ENCODE measurements at places on chromosomes 1 and 21.

DNA sequence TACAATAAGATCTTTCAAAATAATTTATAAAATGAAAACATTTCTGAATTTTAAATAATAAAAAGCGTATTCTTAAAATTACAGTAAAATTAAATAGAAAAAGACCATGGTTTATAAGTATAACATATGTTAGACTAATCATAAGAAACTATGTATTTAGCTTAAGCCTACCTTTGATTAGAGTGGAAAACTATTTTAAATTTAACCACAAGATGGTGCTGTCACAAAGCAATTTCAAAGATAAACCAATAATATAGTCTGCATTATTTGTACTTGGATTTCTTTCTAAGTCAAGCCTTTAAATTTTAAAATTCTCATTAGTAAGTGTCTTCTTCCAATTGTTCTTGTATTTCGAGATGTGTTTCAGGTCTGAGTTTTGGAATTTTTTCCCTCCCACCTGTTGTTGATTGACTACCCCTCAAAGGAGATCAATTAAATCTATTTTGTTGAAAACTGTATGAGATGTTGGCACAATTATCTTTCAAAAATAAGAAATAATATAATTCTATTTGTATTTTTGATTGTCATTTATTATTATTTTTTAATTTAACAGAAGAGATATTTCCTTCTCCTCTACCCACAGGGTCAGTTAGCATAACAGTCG is 459.8 kb downstream of the KCNT2 start:
- DNase-seq: peak; percentile 5

DNA sequence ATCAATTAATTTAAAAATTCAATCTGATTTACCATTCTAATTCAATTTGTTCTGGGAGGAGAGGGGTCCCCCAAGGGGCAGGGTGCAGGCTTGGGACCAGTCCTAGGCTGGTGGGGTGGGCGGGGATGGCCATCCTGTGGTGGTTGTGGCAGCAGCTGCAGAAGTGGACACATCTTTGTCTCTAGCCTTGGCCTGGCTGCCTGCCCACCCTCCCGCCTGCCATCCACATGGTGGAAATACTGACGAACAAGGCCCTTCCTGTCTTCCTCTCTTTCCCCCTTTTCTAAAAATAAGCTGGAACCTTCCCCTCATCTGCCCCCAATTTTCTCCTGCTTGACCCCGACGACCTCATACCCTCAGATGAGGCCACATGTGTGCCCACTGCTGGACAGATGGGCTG is 130.9 kb downstream of the FOXD2 start:
- no peak for DNase-seq

GRCh38 chr1:245603311-245603865 is 448.6 kb downstream of the KIF26B start:
- DNase-seq: no peak

DNA sequence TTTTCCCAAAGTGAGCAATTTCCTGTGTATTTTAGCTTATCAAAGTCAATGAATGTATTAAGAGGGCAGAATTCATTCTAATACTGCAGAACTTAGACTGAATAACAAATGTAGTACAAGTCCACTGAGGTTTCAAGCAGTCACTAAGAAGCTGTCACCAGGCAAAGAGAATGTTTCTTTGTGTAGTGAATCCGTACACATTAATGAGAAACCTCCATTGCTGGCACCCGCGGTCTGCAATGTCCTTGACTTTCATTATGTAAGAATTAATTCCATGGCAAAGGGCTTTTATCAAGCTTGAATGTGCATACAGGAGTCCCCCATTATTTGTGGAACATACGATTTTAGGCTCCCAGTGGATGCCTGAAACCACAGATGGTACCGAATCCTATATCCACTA is 719.5 kb upstream of the TMPRSS15 start:
- no peak for DNase-seq

DNA sequence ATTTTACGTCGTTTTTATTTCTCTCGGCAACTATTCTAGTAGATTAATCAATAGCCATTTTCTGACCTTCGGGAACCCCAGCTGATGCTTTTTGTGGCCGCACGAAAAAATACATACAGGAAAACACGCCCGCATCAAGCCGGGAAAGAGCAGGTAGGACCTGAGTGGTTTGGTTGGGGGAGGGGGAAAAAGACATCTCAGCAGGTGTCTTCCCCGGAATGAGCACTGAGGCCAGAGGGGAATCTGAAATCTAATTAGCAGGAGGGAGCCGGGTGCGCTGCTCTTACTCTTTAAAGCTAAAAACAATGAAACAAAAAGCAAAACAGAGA is 618 bp upstream of the FOXD3 start:
- no peak for DNase-seq

DNA sequence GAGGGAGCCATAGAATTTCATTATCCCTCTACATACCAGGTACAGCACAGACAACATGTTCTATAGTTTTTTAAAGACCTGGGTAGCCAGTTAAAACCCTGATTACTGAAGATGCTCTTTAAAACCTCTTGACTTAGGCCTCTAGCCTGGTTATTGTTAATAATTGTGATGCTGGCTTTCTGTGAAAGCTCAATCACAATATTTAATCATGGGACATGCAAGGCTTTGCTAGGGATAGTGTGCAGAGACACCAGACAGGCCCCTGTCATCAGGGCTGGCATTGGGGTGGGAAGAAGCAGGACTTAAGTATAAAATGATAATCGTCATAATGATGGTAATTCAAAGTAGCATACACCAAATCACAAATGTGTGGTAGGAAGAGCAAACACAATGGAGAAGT is 274.4 kb downstream of the PTBP2 start:
- DNase-seq: no peak

DNA sequence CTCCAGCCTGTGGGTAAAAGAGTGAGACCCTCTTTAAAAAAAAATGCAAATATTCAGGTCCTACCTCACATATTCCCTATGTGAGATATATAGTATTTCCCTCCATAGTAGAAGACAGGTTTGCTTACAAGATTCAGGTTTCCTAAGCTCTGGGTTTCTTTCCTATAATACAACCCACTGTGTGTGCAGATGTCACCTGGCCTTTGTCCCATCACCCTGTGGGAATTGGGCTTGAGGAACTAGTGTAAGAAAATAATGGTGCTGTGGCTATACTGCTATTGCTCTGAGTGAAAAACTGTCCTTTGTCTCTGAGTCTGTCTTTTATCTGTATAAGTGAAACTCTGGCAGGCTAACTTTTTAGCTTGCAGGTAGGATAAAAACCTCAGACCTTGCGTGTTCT is 13.0 kb downstream of the C1orf146 start:
- DNase-seq: no peak

GRCh38 chr1:235045921-235046601 is 82.6 kb downstream of the TOMM20 start:
- DNase-seq: no peak

DNA sequence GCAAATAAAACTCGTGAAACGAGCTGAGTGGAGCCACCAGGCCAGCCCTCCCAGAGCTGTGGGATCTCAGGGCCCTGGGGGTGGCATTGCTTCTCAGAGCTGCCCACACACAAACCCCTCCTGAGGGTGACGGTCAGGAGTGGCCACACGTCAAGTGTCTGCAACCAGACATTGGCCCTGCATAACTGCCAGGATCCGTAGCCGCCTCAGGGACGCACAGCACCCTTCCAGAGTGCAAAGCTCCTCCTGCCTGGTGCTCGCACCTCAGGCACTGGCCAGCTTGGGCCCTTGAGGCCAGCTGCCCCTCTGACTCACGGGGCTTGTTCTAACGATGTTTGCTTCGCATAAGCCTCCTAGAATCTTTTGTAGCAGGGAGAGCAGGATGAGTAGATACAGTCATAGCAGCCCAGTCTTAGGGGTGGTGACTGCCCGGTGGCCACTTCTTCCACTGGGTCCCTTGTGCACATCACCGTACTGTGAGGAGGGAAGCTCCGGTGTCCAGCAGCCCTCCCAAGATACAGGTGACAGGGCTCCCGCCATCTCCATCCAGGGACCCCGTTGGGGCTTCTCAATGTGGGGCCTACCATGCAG is 5.0 kb downstream of the WNT3A start:
- DNase-seq: no peak

DNA sequence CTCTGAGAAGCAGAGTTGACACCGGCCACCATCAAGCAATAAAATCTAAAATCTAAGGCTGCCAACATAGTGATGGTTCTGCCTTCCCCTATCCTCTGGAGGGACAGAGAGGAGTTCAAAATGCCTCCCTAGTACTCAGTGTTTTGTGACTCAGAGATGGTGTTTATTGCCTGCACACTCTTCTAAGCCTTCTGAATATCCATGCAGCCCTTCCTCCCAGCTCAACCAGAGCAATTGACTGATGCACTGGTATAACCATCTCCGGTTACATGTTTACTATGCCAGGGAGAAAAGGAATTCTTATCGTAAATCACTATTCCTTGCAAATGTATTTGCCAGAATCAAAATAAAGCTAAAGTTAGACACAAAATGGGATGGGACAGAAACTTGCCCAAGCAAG is 132.9 kb upstream of the RAB4A start:
- no peak for DNase-seq

DNA sequence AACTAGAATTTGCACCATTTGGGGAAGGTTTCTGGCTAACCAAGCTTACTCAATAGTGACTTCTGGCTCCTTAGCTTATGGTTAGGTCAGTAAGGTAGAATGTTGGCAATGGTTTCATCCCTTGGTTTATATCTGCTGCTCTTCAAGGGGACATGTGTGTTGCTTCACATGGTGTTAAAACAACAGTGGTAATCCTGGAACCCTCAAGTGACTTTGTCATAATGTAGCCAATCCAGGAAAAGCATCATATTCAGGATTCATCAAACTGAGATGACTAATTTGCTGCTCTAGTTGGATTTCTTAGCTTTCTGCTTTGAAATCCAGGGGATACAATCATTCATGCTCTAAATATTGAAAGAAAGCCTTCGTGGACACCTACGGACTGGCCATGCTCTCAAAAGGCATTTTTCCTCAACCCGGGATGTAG is 108.7 kb downstream of the RGL1 start:
- no peak for DNase-seq

GRCh38 chr1:178075333-178075732 is 18.6 kb upstream of the RASAL2 start:
- DNase-seq: peak; percentile 18

DNA sequence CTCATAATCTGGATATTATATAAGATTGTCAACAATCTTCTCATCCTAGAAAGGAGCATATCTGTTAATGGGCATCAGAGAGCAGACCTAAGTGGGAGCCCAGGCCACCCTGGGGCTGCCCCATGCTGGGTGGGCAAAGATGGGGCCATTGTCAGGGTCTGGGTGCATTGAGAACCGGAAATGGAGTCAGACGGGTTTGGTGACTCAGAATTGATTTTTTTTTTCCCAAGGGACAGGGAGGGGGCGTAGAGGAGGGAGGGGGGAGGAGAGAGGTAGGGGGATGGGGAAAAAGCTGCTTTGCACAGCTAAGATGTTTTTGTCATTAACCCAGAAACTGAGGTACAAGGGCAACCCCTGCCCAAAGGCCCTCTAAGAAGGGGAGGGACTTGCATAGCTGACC is 1.3 kb downstream of the ATXN7L2 start:
- no peak for DNase-seq

DNA sequence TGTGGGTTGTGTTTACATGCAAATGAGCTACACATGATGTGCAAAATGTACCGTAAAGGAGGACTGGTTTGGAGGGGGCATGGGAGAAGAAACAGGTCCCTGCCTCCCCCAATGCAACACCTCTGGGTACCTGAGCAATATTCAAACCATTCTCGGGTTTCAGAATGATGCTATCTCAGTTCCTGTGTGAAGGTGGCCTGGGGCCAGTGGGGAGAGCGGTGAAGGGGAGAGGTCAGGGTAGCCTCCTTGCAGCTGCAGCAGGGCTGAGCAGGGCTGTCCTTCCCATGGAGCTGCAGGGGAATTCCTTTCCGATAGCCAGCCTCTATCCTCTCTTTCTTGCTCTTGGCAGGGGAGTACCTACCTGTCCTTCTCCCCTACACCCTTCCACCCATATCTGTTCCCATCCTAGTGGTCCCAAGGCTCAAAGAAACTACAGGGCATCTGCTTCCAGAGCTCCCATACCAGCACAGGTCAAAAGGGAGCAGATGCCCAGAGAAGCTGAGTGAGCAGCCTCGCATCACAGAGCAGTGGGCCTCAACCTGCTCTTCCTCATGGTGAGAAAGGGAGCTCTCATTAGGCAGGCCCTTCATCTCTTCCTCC is 11.9 kb downstream of the MEF2D start:
- DNase-seq: no peak

GRCh38 chr1:89640440-89640839 is 7.5 kb downstream of the LRRC8C start:
- DNase-seq: no peak

DNA sequence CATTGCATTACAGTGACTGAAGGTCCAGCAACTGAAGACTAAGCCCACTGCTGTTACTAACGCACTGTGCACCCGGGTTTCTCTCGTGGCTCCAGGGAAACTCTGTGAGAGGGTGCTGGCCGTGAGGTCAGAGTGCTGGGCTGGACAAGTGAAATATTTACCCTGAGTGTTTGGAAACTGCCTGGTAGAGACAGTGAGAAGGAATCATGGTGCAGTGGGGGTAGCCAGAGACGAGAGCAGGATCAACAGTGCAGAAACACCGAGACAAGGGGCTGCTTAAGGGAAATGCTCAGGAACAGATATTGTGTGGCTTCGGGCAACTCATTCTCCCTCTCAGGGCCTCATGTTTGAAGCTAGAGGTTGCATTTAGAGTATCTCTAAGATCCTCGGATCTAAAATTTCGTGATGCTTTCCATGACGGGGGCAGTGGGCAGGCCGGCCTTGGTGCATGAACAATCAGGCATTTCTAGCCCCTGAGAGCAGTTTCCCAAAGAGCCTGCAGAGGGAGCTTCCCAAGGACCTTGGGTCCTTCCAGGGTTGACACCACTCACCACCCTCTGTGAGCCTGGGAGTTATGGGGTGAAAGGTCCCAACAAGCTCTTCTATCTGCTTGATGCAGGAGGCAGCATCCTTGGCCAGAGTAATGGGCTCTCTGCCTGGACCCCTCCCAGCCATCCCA is 9.7 kb downstream of the CD2 start:
- DNase-seq: no peak

GRCh38 chr1:172745014-172745413 is 86.1 kb downstream of the FASLG start:
- DNase-seq: peak; percentile 14

- DNase-seq: peak; percentile 35
Measured at GRCh38 chr1:90850181-90850897, 133.2 kb upstream of the BARHL2 start.

- DNase-seq: peak; percentile 26
Measured at GRCh38 chr1:10507111-10507879, 32.5 kb downstream of the PEX14 start.

DNA sequence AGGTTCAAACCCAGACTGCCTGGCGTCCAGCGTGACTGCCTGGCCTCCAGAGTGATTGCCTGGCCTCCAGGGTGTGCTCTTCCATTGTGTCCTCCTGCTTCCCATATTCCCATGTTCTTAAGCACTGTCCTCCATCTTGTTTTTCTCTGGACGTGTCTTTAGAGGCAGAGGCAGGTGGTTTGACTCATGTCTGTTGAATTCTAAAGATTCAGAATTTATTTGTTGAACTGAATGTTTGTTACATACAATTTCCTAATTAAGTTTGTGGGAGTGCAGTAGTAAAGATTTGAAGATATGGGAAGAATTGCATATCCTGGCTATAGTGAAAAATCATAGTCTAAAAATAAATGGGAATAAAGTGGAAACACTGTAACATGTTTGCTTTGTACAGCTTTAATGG is 18.3 kb downstream of the ST6GALNAC3 start:
- no peak for DNase-seq

GRCh38 chr1:107525961-107526360 is 385.1 kb downstream of the NTNG1 start:
- no peak for DNase-seq

- DNase-seq: no peak
Measured at GRCh38 chr1:100832694-100833428, 61.8 kb downstream of the EXTL2 start.

- DNase-seq: no peak
Measured at GRCh38 chr1:156401681-156402081, 32.7 kb downstream of the RHBG start.

Data from NCI-H446 (cell line).